ENCODE measurements at places on chromosomes 4 and X.
A peak's percentile ranks its signal among the peaks of the same experiment; 100 is the strongest.

DNA sequence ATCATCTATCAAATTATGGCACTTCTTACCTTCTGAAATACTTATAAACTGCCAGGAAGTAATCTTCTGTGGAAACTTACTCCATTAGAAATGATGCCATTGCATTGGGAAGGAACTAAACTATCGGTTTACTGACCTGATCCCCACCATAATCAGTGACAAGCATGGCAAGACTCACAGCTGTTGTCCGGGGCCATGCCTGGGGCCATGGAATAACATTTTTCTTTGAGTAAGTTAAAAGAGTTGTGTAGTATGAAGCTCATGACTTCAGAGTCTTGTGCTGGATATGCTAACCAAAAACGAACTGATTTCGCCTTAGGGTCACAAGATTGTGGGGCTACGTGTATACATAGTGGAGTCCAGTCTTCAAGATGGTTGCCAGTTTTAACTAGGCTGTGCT lies 15.4 kb downstream of the MTHFD2L start:
- no peak for DNase-seq

DNA sequence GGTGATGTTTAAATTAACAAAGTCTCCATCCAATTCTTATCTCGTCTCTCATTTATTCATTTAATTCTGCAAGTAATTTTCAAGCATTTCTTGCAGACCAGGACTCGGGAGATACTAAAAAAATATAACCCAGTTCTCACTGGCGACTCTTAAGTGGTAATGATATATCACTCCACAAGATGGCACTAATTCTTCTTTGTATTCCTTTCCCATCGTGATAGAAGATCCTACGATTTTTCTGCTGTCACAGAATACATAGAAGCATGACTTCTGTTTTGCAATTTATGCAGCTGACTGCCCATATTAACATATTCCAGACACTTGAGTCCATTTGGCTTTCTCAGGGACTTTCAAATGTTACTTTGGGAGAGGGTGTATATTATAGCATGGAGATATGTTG lies 64.0 kb upstream of the FGF13 start:
- no peak for DNase-seq

DNA sequence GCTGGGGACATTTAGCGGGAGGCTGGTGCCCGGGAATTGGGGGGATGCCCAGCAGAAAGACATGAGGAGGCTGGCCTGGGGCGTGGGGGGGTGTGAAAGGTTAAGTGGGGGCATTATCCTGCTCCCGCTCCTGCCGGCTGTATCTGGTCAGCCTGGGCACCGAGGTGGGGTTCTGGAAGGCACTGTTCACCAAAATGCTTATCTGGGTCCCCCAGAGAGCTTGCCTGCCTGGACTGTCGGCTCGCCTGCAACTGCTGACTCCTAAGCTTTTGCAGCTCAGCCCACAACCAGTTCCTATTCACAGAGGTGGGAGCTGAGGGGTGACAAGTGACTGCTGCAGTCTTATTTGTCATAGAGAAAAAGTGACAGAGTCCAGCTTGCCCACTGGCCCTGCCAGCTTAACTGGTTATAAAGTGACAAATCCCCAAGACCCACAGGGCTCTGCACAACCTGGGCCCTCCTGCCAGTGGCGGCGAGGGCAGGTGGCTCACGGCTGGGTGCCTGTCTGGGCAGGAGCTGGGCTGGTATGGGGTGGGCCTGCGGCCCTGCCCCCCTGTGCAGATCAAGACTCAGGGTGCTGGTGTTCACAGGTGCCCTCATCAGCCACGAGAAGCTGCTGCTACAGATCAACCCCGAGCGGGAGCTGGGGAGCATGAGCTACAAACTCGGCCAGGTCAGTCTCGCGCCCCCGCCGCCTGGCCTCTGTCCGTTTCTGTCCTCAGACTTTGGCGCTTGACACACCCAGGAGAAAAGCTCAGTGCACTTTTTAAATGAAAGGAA lies 23.7 kb upstream of the MSANTD1 start:
- DNase-seq: no peak

DNA sequence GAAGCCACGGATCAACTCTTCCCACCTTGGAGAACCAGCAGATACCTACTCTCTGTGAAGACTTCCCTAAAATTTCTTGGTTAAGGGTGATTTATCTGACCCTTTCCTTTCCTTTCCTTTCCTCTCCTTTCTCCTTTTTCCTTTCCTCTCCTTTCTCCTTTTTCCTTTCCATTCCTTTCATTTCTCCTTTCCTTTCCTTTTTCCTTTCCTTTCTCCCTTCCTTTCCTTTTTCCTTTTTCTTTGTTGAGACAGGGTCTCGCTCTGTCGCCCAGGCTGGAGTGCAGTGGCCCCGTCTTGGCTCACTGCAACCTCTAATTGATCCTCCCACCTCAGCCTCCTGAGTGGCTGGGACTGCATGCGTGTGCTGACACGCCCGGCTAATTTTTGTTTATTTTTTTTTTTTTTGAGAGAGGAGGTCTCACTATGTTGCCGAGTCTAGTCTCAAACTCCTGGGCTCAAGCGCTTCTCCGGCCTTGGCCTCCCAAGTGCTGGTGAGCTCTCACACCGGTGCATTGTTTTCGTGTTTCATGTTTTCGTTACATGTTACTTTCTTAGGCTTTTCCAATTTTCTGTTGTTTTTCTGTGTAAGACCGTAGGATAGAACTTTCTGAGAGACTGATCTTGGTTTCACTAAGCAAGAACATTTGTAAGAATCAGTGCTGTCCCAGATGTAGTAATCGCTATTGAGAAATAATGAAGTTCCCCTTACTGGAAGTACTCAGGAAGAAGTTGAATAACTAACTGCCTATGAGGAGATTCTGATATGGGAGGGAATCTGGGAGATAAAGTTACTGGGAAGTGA lies 2.0 kb downstream of the TMEM165 start:
- no peak for DNase-seq

DNA sequence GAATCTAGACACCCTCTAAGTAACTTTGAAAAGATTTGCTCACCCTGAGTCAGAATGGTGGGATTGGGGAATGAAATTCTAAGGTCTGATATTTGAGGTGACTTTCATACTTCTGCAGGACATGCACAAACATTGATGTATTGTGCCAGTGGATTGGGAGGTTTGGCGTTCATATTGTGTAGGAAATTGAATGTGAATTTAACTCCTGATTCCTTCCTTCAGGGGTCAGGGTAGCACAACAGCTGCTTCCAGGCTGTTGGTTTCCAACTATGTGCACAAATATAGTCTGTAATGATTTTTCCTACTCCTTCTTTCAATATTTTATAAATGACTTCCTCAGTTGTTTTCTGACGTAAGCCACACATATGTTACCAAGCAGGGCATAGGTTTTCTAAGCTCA lies 3.1 kb downstream of the IL1RAPL1 start:
- no peak for DNase-seq

- DNase-seq: no peak
Observed at GRCh38 chr4:41256740-41257256, at the start of gene UCHL1. Gene UCHL1 (plus strand): TSS chr4:41256928. CDS start chr4:41256977, 49 bp downstream.

- DNase-seq: no peak
Observed at GRCh38 chrX:11329021-11329420, 35.8 kb downstream of the AMELX start.

GRCh38 chr4:147207911-147208310 lies 262.2 kb upstream of the TTC29 start:
- no peak for DNase-seq

- no peak for DNase-seq
Observed at GRCh38 chr4:151013491-151013890, 1.6 kb downstream of the LRBA start.

DNA sequence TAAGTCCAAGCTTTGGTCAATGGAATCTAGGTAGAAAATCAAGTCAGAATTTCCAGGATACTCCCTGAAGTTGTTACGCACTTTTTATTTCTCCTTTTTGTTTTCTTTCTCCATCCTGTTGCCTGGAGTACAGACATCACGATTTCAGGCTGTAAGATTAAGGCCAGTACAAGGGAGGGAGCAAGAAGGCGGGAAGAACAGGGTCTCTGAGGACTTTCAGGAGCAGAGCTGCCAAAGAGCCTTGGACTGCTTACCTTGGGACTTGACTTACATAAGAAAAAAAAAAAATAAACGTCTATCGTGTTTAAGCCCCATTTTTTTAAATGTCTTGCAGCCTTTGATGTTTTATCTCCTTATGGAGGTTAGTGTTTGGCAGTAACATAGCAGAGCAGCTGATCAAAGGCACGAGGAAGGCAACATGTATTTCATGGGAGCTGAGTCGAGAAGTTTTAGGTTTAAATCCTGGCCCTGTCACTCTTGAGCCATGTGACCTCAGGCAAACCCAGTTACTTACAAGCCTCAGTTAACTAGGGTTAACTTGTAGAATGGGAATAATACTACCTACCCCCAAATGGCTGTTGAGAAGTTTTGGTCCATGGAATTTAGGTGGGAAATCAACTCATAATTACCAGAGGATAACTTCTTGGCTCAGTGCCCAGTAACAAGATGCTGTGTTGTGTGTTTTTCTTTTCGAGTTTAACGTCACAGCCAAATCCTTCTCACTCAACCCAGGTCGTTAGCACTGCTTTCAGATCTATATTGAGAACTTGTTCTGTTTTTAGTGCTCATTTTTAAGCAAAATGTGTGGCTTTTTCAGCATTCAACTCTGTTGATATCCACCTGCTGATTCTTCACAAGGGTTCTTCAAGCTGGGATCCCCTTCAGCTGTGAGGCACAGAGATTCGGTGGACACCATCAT lies 106.8 kb downstream of the CLNK start:
- no peak for DNase-seq

DNA sequence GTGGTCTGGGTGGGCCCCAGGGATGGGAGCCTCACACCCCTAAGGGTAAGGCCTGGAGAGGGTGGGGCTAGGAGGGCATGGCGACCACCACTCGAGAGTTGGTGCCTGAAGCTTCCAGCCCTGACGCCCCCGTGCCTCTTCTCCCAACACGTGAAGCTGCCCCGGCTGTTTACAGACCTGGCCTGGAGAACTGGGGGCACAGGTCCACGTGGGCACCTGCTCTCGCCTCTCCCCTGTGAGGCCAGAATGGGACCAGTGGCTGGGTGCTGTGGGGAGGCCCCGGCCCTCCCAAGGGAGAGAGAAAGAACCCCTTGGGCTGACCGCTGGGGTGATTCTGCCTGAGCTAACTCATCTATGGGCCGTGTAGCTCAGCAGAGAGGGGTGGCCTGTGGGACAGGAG lies 15.5 kb downstream of the NAT8L start:
- no peak for DNase-seq

GRCh38 chr4:119663160-119663788 lies 34.7 kb upstream of the PDE5A start:
- no peak for DNase-seq

- no peak for DNase-seq
Observed at GRCh38 chrX:134971926-134972325, 18.9 kb upstream of the SMIM10 start.

- DNase-seq: peak; percentile 32
Observed at GRCh38 chrX:19350941-19351384, 7.2 kb downstream of the PDHA1 start.

- DNase-seq: no peak
Observed at GRCh38 chr4:167930166-167930565, 162.2 kb upstream of the ANXA10 start.

- no peak for DNase-seq
Observed at GRCh38 chrX:13898083-13898482, 81.2 kb upstream of the GPM6B start.

DNA sequence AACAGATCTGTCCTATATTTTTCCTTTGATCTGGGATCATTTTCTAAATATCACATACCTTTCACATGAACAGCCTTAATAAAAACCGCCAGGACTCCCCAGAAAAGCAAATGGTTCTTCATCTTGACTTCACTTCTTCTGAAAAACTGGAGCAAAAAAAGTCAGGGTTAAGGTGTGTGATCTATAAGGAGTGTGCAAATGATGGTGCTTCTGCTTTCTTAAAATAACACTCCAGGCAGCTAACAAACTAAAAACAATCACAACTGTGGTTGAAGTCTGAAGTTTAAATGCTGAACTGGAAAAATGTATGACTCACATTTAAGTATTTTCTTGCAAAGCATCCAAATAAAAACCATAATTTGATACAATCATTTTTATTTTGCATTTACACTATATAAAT lies at the start of gene JCHAIN:
Gene JCHAIN, minus strand, starts transcription at position 140 of the 400 bp plus-strand sequence. Its CDS starts 18 bp downstream, at position 122.
- DNase-seq: no peak

GRCh38 chr4:142356801-142357200 lies 489.3 kb downstream of the INPP4B start:
- peak; percentile 13 for DNase-seq

- no peak for DNase-seq
Observed at GRCh38 chrX:16666541-16666940, 16.6 kb downstream of the S100G start.

GRCh38 chrX:7714351-7714750 lies 128.6 kb upstream of the VCX start:
- no peak for DNase-seq

DNA sequence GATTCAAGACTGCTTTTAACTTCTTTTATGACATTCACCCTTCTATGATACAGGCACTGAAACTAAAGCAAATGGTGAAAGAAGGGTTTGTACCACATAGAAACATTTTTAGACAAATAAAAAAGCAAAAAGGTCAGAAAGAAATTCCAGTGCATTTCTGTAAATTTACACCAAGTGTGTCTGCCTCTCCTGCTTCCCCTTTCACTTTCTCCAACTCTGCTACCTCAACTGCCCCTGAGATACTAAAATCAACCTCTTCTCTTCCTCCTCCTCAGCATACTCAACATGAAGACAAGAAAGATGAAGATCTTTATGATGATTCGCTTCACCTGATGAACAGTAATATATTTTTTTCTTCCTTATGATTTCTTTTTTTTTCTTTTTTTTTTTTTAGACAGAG lies 187.9 kb downstream of the LRBA start:
- DNase-seq: peak; percentile 17

- DNase-seq: no peak
Observed at GRCh38 chrX:37692918-37693317, 7.3 kb downstream of the XK start.

DNA sequence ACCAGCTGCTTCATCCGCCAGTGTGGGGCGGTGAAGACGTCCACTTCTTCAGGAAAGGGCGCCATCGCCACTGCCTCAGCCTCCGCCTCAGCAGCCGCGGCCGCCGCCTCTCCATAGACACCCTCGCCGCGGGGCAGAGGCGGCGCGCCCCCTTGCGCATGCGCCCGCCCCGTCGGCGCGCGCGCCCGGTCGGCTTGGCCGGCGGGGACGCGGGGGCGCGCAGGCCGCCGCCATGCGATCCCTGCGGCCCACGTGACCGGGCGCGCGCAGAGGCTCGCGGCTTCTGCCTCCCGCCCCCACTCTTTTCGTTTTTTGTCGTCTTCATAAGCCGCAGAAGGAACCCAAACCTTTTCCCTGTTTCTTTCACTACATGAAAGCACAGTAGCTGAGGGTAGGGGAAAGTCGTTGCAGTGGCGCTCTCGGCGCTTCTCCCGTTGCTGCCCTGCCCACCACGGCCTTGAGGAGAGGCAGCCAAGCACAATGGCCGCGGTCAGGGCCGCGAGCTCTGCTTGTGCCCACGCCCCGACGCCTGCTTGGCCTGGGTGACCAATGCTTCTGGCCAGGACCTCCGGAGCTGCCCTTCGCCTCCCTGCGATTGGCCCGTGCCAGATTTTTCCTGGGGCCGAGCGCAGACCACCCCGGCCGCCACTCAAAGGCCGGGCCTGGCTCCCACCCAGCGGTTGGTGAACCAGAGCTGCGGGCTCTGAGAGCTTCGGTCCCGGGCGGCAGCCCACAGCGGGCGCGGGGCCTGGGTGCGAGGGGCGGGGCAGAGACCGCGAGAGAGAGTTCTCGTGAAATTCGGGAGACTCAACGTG lies at the start of gene FBXL5:
Gene FBXL5, minus strand, starts transcription at position 135 of the 815 bp plus-strand sequence. Its CDS starts 70 bp downstream, at position 65.
- peak; percentile 85 for DNase-seq

Data from CD4-positive, alpha-beta T cell treated with Interleukin-4 for 1 hour (primary cell).